CD14-positive monocyte (primary cell): ENCODE measurements at places on chromosomes 2 and 18.

- no peak for DNase-seq
Observed at GRCh38 chr2:240896871-240897692, 1.1 kb upstream of the MAB21L4 start.

DNA sequence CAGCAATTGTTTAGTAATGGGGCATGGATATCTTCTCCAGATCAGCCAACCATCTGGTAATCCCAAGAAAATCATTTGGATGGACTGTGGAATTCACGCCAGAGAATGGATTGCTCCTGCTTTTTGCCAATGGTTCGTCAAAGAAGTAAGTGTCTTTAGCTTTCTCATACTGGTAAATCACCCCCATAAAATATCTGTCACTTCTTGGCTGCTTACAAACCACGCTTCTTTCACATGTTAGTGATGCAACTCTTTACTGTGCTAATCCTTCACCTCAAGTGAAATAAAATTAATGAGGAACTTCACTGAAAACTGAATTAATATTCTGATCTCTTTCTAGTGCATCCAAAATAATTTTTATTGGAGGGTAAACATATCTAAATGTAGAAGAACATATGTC, 18.9 kb downstream of the CPO start:
- no peak for DNase-seq

DNA sequence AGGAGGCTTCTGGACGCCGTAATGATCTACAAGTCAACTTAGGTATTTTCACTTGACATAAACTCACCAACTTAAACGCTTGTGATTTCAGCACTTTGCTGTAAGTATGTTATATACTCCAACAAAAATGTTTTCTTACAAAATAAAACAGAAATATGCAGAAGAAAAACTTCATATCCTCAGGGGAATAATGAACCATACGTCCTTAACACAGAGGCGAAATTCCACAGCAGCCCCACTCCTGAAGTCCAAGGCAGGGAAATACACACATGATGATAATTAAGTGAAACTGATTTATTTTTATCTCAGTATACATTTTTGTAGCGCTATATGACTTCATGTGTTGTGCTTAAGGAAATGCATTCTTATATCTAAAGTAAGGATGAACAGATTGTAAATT, 335.4 kb upstream of the VWC2L start:
- no peak for DNase-seq

- DNase-seq, result no peak
Observed at GRCh38 chr18:62616331-62616805, 93.5 kb downstream of the ZCCHC2 start.

GRCh38 chr2:56177420-56178220, 6.2 kb upstream of the CCDC85A start:
- DNase-seq, result no peak

DNA sequence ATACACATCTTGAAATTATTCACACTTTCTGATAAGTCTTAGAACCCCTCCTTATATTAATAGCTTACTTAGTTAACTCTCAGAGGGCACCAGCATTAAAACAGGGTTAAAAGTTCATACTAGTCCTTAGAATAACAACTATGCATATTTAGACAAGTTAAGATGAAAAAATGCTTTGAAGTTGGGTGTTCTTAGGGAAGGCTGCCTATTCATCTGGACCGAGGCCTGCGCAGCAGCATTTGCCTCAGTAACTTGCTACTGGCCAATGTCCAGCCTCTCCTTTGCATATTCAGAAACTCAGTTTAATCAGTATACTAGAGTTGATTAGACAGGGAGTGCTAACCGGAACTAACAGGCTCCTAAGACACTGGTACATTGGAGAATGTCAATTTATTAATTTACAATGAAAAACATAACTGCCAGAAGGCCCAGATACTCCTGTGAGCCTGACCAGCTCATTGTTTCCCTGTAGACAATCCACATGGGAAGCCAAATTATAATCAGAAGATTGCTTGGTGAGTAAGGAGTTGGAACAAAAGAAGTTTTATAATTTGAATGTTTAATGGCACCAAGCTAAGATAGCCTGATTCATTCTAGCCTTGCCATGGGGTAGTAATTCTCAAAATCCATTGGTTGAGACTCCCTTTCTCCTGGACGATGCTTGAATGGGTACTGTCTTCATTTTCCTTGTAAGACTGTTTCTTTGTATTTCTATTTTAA, 48.9 kb downstream of the DYNC1I2 start:
- DNase-seq, result no peak

- no peak for DNase-seq
Observed at GRCh38 chr18:8339952-8340351, 269.3 kb upstream of the RAB12 start.

DNA sequence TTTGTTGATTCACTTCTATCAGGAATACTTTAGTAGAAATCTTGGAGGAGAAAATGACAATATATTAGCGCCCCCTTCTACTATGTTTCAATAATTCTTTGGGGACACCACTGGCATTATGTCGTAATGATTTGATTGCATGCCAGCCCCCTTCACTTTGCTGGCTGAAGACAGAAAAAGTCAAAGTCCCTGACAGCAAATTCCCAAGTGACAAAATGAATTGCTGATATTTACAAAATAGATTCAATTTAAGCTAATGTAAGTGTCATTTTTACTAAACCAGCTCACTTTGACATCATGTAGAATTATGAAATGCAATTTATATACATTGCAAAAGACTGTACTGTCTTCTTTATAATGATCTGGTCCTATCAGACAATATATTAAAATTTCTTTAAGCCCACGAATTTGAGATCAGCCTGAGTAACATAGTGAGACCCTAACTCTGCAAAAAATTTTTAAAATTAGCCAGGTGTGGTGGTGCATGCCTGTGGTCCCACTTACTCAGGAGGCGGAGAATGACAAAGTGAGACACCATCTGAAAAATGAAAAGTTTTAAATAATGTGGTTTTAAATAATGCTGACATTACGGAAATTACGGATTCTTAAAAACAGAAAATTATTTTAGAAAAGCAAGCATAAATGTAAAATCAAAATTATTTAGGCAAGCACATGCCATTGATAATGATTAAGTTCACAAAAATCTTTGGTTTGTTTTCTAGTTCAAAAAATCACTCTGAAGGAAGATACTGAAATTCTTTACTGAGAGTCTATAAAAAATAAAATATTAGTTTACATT, 520.1 kb upstream of the PKDCC start:
- DNase-seq, result no peak

DNA sequence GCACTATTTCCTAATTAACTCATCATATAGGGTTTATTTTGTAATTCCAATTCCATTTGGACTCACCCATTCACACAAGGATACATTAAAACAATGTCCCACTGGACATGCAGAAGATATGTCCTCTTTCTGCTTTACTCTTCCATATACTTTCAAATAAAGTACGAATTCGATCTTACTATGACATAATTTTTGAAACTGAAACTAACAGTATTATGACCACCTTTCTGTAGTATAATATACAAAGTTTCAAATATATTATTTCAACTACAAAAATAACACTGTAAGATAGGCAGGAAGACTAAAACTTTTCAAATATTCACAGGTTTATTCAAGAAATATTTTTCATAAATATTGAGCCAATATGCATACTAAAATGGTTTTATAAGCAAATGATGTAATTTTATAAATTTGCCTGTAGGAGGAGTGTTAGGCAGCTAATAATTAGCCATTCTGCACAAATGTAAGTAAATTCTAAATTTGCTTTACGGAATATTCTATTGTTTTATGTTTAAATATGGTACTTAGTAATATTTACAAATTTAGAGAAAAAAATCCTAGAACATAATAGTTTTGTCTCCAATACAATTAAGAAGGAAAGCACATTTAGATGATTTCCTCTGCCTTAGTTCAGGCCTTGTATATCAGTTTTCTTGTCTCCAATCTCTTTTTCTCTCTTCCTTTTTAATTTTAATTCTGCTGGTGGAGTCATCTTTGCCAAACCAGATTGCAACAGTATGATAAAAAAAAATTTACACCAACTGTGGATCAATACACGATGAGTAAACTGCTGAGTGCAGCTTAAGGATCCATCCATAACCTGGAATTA, 85.9 kb downstream of the CERKL start:
- DNase-seq, result no peak

DNA sequence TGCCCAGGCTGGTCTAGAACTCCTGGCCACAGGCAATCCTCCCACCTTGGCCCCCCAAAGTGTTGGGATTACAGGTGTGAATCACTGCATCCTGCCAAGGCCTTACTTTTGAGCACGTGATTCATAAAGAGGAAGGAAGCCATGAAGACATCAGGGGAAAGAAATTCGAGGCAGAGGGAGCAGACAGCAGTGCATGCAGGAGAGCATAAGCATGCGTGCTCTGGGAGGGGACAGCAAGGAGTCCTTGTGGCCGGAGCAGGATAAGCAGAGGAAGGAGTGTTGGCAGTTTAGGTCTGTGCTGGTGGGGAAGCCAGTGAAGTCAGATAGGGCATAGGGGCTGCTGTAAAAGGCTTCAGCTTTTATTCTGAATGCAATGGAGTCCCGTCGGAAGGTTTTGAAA, 400.5 kb upstream of the RAB12 start:
- DNase-seq, result no peak

DNA sequence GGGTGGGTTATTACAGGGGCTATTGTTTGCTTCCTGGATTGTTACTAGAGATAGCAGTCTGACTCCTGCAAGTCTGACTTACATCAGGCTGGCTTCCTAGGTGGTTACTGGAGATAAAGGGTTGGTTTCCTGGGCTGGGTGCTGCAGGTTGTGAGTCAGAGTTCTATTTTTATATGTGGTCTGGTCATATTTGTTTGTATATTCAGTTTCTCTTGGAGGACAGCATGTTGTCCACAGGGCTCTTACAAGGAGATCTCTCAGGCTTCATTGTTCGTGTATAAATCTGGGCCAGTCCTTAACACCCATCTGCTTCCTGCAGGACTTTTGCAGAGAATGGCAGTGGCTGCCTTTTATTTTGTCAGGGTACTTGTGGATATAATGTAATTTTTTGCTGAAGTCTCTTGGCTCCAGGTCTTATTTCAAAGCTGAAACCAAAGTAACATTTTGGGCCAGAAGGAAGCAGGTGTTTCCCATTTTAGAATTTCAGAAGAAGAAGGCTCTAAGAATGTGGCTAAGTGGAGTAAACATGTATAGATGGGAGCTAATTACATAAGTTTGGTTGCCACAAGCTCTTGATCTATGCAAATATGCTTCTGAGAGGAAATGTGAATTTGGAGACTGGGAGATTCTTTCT, 65.9 kb upstream of the SLC16A14 start:
- DNase-seq, result no peak

- no peak for DNase-seq
Observed at GRCh38 chr18:77969972-77970371, 720.3 kb downstream of the GALR1 start.

DNA sequence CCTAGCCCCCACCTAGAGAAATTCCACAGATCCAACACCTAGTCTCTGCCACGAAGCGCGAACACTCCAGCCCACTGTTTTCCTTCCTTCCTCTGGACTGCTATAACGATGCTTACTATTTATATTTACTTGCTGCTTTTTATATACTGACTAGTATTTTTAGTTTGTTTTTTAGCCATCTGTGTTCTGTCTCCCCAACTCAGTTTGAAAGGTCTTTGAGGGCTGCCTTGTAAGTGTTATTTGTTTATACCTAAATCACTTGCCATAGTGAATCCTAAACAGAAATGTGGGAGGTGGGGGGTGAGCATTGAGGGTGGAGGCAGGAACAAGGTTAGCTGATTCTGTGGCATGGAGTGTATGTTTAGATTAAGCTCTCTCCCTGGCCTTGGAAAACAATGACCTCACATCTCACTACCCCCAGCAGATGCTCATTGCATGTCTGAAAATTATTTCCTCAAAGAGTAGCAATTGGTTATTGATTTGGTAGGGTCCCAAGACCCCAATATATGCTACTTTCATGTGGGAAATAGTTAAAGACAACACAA, 1.1 kb upstream of the NCKAP5 start:
- no peak for DNase-seq

GRCh38 chr18:647304-647703, 10.1 kb upstream of the TYMS start:
- no peak for DNase-seq
